D341Med (cell line): ENCODE measurements at places on chromosomes 7 and 10.

DNA sequence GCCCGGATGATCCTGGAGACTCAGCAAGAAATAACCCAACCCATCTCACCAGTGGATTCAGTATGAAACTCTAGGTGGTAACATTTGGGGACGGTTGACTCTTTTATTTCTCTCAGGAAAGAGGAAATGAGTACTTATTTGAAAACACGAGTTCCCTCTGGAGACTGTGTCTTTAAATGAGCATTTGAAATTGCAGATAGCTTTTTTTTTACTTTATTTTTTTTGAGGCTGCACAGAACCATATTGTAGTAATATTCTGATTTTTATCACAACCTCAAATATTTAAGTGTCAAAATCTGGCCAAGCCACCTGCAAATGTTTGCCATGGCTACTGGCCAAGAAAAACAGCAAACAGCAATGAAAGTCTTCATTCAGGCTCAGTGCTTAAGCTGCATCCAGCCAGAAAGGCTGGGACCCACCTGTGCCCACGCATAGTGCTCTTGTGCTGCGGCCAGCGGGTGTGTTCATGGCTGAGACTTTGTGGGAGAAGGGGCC lies 160.8 kb downstream of the CREB5 start:
- no peak for DNase-seq

GRCh38 chr7:123867225-123867624 lies 22.3 kb downstream of the HYAL4 start:
- no peak for DNase-seq

- no peak for DNase-seq
These were observed 438.1 kb upstream of the NRP1 start for GRCh38 chr10:33772370-33773252.

GRCh38 chr7:25696571-25696970 lies 455.4 kb upstream of the NFE2L3 start:
- no peak for DNase-seq

DNA sequence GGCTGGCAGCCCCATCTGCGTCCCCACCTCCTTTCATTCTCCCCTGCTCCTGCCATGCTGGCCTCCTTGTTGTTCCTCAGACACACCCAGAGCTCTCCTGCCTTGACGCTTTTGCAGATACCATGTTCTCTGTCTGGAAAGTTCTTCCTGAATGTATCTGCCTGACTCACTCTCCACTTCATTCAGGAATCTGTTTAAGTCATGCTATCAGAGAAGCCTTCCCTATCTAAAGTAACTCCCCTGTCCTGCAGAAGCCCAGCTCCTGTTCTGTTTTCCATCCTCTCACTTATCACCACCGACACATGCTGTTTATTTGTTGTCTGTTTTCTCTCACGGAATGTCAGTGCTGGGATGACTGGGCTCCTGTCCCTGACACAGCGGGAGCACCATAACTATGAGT lies 82.0 kb downstream of the AFAP1L2 start:
- no peak for DNase-seq

DNA sequence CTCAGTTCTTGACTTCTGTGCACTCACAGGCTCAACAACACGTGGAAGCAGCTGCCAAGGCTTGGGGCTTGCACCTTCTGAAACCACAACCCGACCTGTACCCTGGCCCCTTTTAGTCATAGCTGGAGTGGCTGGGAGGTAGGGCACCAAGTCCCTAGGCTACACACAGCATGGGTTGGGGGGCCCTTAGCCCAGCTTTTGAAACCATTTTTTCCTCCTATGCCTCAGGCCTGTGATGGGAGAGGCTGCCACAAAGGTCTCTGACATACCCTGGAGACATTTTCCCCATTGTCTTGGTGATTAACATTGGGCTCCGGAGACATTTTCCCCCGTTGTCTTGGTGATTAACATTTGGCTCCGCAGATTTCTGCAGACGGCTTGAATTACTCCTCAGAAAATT lies 38.6 kb downstream of the RALA start:
- no peak for DNase-seq

GRCh38 chr7:35504365-35504764 lies 190.6 kb downstream of the HERPUD2 start:
- no peak for DNase-seq

DNA sequence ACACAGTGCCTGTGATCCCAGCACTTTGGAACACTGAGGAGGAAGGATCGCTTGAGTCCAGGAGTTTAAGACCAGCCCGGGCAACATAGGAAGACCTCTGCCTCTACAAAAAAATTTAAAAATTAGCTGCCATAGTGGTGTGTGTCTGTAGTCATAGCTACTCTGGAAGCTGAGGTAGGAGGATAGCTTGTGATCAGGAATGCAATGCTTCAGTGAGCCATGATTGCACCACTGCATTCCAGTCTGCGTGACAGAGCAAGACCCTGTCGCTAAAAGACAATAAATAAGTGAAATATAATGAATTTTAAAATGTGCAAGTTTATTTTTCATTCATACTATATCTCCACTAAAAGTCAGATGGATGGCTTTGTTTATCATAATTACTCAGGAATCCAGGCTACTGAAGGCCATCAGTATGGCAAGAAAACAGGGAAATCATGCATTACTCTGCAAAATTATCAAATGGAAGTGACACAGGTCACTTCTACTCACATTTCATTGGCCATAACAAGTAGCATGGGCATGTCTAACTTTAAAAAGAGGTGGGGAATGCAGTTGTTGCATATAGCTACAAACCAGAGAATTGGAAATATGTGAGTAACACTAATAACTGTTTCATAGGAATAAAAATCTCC lies 32.9 kb upstream of the FAM3C start:
- DNase-seq: no peak

DNA sequence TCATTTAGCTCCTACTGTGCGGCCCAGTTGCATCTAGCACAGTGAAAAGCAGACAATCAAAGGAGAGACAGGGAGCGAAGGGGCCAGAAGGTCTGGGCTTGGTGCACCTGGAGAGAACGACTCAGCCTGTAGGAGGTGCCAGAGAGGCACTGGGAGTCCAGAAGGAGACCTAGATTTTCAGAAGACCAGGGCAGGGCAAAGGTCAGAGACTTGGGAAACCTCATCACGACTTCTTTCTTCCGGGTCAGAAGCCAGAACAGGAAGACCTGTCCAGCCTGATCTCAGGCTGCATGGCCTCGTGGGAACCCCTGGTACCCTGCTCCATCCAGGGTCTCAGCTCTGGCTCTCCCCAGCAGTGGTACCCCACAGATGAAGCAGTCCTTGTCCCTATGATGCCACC lies 5.2 kb downstream of the AGAP3 start:
- DNase-seq: no peak

GRCh38 chr10:119208553-119208940 lies 1.2 kb downstream of the GRK5 start:
- no peak for DNase-seq

- no peak for DNase-seq
These were observed 73.8 kb upstream of the BMPER start for GRCh38 chr7:33831389-33832141.

GRCh38 chr10:78443900-78444571 lies 410.4 kb downstream of the RPS24 start:
- no peak for DNase-seq

DNA sequence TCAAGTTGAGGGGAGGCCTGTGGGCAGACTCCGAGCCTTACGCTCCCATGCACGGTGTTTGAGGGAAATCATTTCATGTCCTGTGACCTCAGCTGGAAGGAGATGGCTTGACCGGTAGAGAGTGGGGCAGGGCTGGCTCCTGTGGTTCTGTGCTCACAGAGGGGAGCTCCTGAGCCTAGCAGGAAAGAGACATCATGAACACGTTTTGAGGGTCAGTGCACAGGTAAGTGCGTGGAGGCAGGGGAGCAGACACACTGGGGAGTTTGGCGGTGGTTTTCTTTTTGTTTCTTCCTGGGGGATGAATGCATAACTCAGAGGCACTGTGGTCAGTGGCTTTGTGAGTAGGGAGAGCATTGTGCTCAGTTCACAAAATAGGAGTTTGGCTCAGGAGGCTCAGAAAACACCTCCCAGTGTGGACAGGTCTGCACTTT lies 22.5 kb downstream of the ADCY1 start:
- DNase-seq: no peak
